ENCODE measurements at places on chromosomes 3 and 15.

DNA sequence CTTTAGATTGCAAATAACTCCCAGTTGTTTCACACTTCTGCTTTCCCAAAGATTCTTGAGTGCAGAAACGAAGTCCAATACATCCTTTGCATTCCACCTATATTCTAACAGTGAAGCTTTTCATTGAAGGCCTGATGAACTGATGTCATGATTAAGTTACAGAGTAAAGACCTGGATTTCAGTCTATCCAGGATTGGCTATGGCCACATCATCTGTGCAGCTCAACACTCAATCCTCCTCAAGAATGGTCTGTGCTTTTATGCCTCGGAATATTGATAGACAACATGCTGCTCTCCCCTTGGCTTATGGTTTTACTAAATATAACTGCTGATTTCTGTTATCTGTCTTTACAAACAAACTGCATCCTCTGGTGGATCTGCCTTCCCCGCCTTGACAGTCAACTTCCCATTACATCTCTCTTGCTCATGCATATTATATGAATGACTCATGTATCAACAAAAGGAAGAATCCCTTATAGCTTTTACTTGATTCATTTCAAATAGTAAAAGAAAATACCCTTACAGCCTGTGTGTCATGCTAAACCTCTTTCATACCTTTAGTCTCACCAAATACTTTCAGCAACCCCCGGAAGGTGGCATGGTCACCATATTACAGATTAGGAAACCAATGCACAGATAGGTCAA lies 59.5 kb downstream of the SCN11A start:
- DNase-seq: no peak

DNA sequence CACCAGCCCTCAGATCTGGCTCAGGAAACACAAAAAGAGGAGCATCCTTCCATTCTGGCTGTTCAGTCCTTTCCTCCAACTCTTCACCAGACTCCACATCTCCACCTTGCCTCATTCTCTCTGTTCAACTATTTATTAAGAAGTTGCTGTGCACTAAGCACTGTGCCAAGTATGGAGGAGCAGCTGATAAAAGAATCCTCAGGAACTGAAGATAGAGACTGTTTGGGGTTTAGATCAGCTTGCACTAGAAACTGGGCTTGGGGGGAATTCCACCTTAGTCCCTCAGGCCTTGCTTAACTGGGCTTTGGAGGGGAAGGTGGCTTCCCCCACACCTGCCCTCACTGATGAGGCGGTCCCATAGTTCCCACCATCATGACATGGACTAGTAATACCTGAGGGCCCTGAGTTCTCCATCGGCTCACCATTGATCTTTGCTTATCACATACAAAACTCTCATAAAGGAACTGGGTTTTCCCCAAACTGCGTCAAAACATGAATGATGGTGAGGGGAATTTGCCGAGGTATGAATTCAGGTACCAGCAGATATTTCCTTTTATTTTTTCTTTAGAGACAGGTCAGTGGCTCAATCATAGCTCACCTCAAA lies 1.7 kb upstream of the CCR8 start:
- no peak for DNase-seq

DNA sequence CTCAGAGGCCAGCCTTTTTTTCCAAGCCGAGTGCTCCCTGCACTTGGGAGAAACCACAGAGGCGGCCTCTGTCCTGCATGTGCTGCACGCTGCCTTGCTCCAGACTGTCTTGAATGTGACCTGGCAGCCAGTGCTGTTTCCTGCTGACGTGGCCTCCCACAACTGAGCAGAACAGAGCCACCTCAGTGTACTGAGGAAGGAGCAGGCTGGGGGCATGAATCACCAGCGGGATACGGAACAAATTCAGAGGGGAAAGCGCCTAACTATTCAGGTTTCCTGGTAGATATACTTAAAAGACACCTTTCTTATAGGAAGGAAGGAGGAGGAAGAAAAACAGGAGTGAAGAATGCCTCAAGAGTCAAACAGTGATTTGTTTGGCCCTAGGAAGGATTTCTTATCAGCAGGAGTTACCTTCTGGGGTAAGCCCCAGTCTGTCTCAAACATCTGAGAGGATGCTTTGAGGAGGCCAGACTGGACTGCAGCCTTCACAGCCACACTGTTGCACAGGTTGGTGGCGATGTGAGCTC lies 114.0 kb downstream of the FNDC3B start:
- DNase-seq: peak; percentile 63

DNA sequence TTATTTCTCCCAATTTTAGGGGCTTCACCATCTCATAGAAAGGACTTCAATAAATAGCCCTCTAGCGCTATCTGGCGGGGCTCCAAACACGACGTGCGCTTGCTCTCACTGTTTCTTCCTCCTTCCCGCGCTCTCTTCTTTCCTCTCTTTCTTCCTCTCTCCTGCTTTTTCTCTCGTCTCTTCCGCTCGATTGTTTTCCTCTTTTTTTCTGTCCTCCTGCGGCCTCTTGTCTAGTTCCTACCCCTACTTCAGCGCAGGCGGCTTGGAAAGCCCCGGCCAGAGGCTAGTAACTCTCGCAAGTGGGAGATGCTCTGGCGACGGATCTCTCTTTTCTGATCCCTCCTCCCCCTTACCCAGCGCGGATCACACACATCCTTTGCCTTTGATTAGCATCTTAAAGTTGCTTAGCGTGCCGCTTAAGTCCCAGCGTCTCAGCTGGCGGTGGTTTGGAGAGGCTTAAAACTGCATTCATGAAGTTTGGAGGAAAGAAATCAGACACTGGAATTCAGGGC lies 6.2 kb upstream of the MEIS2 start:
- DNase-seq: no peak

DNA sequence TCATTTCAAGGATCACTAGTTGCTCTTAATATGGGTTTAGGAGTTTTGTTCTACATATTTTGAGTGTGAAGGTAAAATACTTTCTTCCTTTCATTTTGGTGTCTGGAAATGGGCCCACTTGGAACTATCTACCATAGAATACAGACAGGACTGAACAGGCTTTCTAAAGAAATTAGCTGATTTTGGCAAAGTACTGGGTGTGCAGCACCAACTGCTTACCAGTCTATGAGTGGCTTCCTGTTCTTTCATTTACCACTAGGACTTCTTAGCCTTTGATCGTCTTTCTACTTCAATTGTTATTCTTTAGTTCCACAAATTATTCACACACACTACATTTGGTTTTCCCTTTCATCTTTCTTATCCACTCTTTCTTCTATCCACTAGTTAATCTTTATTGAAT lies 1196.3 kb downstream of the ROBO1 start:
- no peak for DNase-seq

DNA sequence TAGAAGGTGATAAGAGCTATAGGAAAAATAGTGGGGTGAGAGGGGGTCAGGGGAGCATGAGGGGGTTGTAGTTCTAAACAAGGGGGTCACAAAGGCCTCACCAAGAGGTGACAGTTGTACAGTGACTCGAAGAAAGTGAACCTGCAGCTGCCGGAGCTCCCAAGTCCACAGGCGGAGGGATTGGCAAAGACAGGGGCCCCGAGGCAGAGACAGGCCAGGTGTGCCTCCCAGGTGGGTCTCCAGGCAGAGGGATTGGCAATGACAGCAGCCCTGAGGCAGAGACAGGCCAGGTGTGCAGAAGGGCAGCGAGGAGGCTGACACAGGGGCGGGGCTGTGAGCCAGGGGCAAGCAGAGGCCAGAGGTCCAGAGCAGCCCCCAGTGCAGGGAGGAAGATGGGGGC lies 63.7 kb downstream of the DNAJB8 start:
- no peak for DNase-seq

DNA sequence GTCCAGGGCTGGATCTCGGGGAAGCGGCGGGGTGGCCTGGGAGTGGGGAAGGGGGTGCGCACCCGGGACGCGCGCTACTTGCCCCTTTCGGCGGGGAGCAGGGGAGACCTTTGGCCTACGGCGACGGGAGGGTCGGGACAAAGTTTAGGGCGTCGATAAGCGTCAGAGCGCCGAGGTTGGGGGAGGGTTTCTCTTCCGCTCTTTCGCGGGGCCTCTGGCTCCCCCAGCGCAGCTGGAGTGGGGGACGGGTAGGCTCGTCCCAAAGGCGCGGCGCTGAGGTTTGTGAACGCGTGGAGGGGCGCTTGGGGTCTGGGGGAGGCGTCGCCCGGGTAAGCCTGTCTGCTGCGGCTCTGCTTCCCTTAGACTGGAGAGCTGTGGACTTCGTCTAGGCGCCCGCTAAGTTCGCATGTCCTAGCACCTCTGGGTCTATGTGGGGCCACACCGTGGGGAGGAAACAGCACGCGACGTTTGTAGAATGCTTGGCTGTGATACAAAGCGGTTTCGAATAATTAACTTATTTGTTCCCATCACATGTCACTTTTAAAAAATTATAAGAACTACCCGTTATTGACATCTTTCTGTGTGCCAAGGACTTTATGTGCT lies 527 bp downstream of the B2M start:
- DNase-seq: peak; percentile 68

GRCh38 chr3:81989758-81990157 lies 228.3 kb upstream of the GBE1 start:
- DNase-seq: no peak

- no peak for DNase-seq
Observed at GRCh38 chr3:13077431-13078162, 4.4 kb upstream of the IQSEC1 start.

GRCh38 chr3:53023072-53023823 lies 22.6 kb downstream of the SFMBT1 start:
- no peak for DNase-seq

- DNase-seq: no peak
Observed at GRCh38 chr15:42716626-42717025, 20.3 kb downstream of the CDAN1 start.

DNA sequence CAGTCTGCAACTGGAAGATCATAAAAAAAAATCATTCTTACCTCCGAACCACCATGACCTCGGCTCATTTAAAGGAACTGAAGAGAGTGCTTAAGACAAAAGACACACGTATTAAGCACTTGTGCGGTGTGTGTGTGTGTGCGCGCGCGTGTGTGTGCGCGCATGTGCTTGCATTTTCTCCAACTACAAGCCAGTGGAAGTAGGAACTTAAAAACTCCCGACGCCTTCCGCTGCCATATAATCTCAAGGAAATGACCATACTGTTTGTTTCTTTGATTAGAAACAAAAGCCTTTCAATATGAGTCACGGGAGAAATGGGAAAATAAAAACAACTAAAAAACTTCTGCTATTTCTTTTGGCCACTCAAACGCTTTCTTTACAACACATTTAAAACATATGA lies 32.4 kb downstream of the FRMD4B start:
- DNase-seq: no peak
